ENCODE measurements at places on chromosomes 1 and 21.

- DNase-seq = no peak
Observed at GRCh38 chr1:209863766-209864485, 36.2 kb downstream of the UTP25 start.

DNA sequence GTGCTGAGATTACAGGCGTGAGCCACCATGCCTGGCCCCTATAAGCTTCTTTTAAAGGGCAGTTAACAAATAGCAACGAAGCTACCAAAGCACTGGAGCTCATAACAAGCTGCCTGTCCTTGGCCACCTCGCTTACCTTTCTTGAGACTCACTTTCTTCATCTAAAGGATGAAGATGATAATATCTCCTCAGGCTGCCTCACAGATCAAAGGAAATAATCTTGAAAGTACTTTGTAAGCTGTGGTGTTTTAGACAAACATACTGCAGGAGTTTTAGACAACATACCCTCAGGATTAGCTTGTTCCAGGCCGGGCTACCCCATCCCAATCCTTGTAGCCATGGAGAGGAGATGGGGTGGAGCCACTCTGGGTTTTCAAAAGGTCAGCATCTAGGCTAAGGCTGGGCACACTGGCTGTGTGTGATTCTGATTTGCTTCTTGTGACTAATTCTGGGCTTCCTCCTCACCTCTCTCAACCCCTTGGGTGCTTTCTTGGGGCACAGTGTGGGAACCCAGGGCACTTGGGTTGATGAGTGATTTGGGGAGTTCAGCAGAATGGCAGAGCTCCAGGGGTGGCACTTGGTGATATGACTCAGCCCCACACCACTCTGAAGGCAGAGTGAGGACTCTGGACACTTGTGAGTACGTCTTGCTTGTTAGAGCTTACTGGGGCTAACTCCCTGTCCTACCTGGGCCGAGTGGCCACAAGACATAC lies 5.2 kb downstream of the GPR25 start:
- DNase-seq = no peak

GRCh38 chr1:21152423-21153100 lies 24.1 kb downstream of the EIF4G3 start:
- DNase-seq = no peak

- DNase-seq = no peak
Observed at GRCh38 chr1:53951697-53952096, 5.5 kb downstream of the LRRC42 start.

DNA sequence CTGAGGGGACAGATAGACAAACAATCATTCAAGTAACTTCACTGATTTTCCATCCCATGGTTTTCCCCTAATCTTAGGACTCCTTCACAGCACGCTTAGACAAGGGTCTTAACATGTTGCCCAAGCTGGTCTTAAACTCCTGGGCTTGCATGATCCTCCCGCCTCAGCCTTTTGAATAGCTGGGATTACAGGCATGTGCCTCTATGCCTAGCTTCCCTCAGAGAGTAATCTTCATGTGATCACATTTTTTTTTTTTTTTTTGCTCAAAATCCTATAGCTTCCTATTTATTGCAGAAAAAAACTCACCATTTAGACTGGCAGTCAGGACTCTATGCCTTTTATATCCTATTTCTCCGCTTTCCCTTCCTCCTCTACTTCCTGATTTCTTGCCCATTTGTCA lies 90.4 kb upstream of the DPH5 start:
- no peak for DNase-seq

GRCh38 chr1:214506972-214507431 lies 44.4 kb downstream of the PTPN14 start:
- DNase-seq = no peak

DNA sequence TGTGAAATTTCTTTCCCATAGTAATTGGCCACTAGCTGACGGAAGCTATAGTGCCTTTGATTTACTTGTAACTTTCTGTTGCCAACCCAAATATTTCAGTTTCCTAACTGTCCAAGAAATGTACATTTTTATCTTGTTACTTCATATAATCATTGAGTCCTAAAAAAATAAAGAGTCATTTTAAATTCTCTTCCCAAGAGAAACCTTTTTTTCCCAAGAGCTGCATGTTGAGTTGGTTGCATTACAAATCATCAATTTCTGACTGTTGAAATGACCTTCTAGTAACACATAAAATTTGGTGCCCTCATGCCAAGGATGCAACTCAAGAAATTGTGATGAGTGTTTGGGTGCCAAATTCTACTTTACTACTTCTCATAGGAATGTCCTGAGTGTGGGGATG lies 61.0 kb downstream of the HMCN1 start:
- DNase-seq = no peak

DNA sequence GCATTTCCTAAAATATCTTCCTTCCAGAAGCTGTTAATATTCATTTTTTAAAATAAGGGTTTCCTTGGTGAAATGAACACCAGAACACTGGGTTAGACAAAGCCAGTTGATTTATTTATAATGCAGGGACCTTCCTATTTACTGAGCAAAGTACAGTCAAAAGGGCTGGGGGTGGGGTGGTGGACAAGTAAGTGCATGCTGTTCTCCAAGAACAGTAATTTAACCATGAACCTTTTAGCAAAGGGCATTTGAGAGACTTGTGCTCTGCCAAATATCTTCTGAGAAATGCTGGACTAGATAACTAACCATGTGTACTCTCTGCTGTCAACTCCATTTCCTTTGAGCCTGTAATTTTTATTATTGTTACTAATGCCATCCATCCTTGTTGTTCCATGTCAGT lies 100.2 kb downstream of the OMA1 start:
- DNase-seq = no peak

DNA sequence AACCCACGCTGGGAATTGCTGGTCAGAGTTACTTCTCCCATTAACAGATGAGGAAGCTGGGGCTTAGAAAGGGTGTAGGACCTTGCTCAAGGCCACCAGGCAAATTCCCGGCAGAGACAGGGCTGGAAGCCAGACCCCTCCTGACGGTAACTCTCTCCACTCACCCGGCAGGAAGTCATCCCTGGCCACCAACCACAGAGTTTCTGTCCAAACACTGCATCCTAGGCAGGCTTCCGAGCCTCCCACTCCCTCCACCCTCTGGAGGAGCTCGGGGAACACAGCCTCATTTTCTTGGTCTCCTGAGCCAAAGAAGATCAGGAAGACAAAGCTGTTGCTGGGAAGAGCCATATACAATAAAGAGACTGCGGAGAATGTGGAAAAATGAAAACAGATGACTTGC lies 25.0 kb upstream of the ZNF436 start:
- peak; percentile 90 for DNase-seq

DNA sequence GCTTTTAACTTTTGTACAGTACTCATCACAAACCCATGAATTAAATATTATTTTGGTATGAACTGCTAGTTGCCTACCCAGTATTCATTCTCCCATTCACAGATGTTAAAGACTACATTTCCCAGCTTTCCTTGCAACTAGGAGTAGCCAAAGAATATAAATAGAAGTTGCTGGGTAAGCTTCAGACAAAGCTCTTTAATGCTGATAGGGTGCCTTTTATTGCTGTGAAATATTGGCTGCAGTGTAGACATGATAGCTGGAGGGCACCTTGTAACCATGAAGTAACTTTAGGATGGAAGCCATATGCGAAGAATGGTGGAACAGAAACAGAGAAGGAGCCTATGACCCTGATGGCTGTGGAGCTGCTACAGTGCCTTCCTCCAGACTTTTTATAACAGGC lies 16.7 kb downstream of the JUN start:
- no peak for DNase-seq

DNA sequence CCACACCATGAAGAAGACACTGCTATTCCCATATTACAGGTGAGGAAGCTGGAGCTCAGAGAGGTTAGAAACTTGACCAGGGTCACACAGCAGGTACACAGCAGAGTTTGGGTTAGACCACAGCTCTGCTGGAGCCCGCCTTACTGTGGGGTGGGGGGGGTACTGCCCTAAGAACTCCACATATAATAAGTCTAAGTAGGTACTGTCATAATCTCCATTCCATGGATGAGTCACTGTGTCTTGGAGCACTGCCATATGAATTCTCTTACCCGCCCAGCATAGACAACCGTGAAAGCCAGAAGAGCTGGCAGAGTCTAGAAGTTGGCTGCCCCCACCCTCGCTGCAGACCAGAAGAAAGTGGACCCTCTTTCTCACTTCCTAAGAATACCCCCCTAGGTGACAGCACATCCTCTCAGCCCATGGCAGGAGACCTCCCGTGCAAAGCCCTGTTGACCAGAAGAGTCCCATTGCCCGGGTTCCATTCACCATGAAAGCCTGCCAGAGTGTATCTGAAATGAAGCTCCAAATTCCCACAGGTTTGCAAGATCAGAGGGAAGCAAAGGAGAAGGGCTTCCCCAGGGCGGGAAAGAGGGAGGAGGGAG lies 5.2 kb upstream of the PLA2G2D start:
- peak; percentile 52 for DNase-seq

DNA sequence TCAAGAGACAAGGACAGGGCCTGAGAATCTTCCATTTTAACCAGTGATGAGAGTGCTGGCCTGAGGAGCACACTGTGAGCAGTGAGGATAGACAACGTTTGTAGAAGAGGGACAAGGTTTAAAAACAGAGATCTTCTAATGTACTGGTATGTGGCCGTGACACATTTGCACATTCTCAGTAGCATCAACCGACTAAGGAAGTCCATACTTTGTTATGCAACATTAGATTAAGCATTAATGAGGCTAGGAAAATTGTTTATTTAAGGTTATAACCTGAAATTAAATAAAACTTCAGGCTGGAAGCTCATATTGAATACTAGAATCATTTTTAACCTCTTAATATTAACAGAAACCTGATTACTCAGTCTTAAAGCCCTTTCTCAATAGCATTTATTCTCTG lies 99.0 kb downstream of the SLC45A1 start:
- DNase-seq = no peak

Measured in fibroblast of villous mesenchyme (primary cell).